ENCODE measurements at places on chromosomes 12 and 14. TPM values are rescaled to one million over a fixed set of nuclear protein-coding genes. Genes with fewer than 3 reads are reported as not detected.

- no peak for DNase-seq
Measured at GRCh38 chr14:100750762-100751699, 24.3 kb downstream of the DLK1 start.

DNA sequence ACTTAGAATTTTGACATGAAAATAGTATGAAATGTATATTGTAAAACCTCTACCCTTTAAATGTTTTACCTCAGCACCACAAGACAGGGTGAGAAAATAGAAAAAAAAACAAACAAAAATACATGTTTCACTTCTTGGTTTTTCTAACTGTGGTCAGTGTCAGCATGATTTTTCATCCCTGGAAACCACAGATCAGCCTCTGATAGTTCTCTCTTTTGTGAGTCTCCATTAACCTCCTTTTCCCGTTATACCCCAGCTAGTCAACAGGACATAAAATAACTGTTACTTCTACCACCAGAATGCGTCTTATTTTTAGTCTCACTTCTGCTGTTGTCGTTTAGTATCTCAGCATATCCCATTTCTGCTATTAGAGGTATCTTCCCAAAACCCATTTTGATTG, 48.3 kb upstream of the KCNMB4 start:
- DNase-seq = no peak

- no peak for DNase-seq
Measured at GRCh38 chr14:56137849-56138248, 19.6 kb downstream of the PELI2 start.

Gene TRIM9
- total RNA-seq = 0.32 TPM

DNA sequence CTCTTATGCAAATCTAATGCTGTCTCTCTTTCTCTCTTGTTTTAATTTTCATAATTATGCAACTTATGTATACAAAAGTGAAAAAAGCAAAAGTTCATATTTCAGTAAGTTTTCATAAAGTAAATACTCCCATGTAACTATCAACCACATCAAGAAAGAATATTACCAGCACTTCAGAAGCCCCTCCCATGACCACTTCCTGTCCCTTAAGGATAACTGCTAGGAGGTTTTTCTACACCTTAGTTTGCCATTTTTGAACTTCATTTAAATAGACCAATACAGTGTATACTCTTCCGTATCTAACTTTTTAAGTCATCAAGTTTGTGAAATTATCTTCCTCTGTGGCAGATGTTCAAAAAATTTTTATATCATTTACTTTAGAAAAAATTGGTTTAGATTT, 547 bp upstream of the OR4K15 start:
- no peak for DNase-seq

DNA sequence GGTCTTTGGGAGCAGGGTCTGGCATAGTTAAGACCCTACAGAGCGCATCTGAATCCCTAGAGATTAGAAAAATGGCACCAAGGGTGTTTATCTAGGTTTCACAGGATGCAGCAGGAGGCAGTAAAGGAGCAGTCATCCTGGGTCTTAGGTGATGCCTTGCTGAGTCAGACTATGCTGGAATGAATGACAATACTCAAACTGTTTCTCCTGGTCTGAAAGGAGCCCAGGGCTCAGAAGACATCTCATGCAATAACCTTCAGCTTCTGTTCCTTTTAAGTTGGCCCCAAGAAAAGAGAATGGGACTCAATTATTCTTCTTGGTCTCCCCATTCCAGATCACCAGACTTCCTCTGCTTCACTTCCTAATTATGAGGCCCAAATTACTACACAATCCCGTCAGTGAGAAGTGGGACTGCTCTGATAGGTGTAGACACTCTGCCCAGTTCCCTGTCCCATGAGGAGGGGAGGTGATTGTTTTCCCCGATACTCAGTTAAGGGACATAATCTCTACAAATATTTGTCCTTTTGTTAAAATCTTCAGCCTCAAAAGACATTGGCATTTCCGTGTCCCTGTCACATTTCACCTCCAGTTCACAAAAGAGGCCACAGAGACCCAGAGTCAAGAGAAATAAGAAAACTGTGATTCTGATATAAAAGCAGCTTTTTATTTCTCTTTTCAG, 14.8 kb upstream of the APOF start:
- peak; percentile 66 for DNase-seq

DNA sequence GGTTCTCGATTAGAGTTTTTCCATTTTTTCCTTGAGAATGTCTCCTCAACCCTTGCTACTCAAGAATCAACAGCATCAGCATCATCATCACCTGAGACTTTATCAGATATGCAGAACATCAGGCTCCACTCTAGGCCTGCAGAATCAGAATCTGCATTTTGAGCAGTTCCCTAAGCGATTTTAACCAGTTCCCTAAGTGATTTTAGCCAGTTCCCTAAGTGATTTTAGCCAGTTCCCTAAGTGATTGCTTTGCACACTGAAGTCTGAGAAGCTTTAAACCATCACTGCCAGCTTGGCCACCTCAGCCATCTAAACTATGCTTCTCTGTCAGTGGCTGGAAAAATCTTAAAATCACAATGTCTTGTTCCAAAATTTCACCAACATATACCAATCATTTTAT, 29.4 kb upstream of the SLC38A1 start:
- no peak for DNase-seq

Gene SLC6A15
- 2.6 TPM for total RNA-seq

- no peak for DNase-seq
Measured at GRCh38 chr14:105746124-105746514, 219.7 kb downstream of the TMEM121 start.

Gene KERA
- total RNA-seq = not detected

GRCh38 chr12:91496337-91496736, 313.7 kb upstream of the DCN start:
- no peak for DNase-seq

DNA sequence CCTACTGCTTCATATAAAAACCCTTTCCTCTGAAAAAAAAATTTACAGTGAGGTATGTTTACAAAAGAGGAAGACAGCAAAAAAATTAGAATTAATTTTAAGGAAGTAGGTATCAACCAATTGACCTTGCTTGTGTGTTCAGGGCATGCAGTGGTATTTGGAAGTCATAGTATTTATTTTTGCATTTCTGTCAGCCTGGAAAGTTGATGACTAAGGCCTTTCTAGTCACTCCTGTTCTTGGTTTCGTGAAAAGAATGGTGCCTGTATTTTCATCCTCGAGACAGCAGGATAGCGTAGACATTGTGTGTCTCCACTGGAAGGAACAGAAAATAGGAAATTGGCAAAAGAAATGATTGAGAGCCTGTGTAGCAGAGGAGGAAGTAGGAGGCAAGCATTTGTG, 24.5 kb downstream of the SLC16A7 start:
- no peak for DNase-seq

- DNase-seq = no peak
Measured at GRCh38 chr12:59472273-59472672, 123.6 kb upstream of the SLC16A7 start.

Gene ANO2
- total RNA-seq = not detected

GRCh38 chr12:46908236-46908935, 82.6 kb upstream of the SLC38A4 start:
- DNase-seq = peak; percentile 74

Data from GM23248 (cell line).